Activated CD4-positive, alpha-beta T cell treated with anti-CD3 and anti-CD28 coated beads for 4 hours (primary cell): ENCODE measurements at places on chromosomes 2 and 18.

- DNase-seq: no peak
These were observed 241.3 kb downstream of the AGPS start for GRCh38 chr2:177633910-177634294.

DNA sequence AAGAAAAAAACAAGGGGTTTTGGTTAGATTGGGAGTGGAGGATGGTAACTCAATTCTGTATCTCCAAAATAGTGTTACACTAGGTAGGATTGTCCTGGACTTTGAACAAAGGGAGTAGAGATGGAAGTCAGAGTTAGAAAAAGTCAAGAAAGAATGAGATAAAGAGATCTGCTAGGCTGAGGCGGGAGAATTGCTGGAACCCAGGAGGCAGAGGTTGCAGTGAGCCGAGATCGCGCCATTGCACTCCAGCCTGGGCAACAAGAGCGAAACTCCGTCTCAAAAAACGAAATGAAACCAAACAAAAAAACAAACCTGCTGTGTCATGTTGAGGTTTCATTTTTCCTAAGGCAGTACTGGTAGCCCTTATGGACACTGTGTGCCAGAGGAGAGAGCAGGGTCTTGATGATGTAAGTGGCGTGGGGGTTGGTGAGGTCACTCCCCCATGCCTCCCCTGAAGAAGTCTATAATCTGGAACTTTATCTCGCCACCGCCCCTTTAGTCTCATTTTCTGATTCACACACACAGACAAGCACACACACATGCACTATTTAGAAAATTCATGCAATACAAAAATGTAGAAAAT lies 10.5 kb downstream of the DRC1 start:
- DNase-seq: no peak

- no peak for DNase-seq
These were observed 162.3 kb downstream of the PHLPP1 start for GRCh38 chr18:62877411-62878221.

- no peak for DNase-seq
These were observed 58.2 kb downstream of the KLHL14 start for GRCh38 chr18:32714571-32715148.

DNA sequence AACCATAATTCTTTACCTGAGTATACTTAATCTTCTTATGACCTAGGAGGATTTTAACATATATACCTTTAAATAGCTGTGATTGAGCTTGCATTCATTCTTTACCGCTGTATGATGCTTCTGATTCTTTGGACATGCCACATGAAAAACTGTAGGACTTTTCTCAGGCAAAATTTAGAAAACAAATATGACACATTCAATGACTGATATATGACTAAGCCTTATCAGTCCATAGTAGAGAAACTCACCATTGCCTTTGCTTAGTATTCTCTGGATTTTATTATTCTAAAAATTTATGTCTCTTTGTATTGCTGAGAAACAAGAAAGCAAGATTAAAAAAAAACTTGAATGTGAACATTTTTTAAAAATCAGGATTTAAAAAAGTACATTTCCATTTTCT lies 3.7 kb downstream of the FAM171B start:
- DNase-seq: no peak

GRCh38 chr2:112141626-112142007 lies 3.4 kb downstream of the FBLN7 start:
- no peak for DNase-seq

DNA sequence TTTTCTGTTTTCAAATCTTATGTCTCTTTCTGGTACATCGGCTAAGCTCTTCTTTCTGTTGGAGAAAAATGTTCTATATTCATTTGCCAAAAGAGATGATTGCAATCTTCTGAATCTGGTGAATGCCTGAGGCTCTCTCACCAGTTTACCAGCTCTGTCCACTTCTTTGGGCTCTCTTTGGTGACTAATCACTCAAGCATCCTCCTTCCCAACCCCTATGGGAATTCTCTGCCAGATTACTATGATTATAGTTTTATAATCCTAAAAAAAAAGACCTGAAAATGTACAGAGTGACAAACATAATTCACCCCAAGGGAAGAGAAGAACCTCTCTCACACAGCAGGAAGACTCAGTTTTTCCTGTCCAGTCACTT lies 187.3 kb downstream of the CAMKMT start:
- no peak for DNase-seq

- DNase-seq: no peak
These were observed 139.0 kb upstream of the HNRNPA3 start for GRCh38 chr2:177073611-177074010.

GRCh38 chr2:237464757-237465391 lies 22.2 kb upstream of the MLPH start:
- DNase-seq: no peak

- DNase-seq: no peak
These were observed 66.2 kb downstream of the MAIP1 start for GRCh38 chr2:200021449-200022114.

- DNase-seq: no peak
These were observed 12.8 kb upstream of the TDRD15 start for GRCh38 chr2:21111012-21111411.

- no peak for DNase-seq
These were observed 42.7 kb downstream of the UBE2F start for GRCh38 chr2:238009563-238009962.

- no peak for DNase-seq
These were observed 162.7 kb upstream of the COL3A1 start for GRCh38 chr2:188811522-188811921.

DNA sequence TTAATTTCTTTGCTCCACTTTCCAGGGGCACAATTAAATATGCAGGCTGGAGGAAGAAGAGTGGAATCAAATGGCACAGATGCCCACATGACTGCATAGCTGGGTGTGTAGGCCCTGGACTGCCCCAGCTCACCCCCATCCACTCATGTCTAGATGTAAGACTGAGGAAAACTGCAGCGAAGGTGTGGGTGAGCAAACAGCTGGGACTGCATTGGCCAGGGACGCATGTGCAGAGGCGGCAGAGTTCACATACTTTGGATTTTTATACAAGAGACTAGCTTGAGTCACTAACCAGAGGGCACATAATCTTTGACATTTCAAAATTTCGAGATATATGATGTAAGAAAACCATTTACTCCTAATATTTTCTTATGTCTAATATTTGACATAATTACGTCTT lies 60.1 kb downstream of the SPIRE1 start:
- DNase-seq: no peak

GRCh38 chr2:152523091-152523490 lies 188.1 kb downstream of the FMNL2 start:
- DNase-seq: no peak

DNA sequence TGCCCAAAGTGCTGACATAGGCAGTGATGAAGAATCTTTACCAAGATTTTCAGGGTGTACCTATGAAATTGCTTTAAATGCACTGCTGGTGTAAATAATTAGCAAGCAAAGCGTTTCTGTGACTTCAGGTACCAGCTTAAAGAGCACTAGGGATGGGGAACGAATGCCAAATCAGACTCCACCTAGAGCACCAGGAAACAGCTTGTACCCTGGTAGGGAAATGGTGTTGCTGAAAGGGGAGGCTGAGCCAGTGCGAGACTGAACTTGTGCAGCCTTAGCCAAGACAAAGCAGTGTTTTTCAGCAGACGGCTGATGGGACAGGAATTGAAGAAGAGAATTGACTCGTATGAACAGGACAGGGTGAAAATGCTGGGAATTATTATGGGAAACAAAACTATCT lies 65.6 kb downstream of the TWSG1 start:
- no peak for DNase-seq

- no peak for DNase-seq
These were observed 5.2 kb downstream of the PROC start for GRCh38 chr2:127423478-127423843.

GRCh38 chr2:9315280-9315847 lies 108.0 kb downstream of the ITGB1BP1 start:
- DNase-seq: no peak

DNA sequence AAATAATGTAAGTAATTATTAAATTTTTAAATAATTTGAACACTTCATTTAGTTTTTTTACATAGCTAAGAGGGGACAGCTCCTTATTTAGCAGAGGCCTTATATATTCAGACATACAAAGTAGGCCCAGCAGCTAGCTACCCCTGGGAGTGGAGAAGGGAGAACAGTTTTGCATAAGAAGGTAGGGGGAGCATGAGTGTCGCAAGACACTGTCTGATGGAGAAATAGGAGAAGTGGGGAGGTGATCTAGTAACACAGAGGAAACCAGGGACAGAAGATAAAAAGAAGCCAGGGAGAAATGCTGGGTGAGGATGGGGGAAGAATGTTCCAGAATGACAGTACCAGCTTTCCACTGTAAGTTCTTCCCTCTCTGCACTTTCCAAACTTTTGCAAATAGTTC lies 16.0 kb upstream of the RGPD4 start:
- no peak for DNase-seq

- DNase-seq: peak; percentile 49
These were observed 38.1 kb downstream of the SNED1 start for GRCh38 chr2:241036397-241036963.
